ENCODE measurements at places on chromosomes 11 and 22.

DNA sequence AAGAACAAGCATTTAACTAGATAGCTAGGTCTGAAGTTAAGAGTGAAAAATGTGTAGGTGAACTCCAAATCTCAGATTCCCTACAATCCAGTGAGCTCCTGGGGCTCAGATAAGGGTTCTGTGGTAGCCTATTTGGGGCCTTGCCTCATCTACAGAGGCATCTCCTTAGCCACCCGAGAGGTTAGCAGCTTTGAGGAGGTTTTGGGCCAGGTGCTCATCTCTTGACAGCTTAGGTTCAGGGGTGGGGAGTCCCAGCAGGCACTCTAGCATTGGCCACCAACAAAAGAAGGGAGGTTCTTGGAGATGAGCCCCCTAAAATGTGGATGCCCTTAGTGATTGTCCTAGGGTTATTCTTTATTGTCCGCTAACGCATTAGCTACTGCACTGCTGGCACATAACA lies 184.4 kb upstream of the B3GAT1 start:
- DNase-seq: no peak

GRCh38 chr22:50676661-50677492 lies 4.3 kb downstream of the SHANK3 start:
- no peak for DNase-seq

GRCh38 chr11:48043111-48043990 lies 63.0 kb downstream of the PTPRJ start:
- DNase-seq: no peak

DNA sequence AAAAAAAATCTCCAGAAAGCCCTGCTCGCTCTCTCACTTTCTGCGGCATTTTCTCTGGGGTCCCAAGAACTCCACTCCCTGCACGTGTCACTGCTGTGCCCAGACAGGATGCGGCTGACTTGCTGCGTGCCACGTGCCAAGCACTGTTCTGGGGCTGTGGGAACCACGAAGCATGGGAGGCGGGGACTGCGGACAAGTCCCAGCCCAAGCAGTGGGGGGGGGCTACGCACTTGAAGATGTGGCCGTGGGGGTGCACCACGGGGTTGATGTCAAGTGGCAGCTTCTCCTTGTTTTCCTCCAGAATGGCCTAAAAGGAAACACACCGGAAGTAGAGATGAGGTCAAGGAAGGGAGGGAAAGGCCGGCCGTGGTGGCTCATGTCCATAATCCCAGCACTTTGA lies 10.8 kb downstream of the TTLL12 start:
- DNase-seq: no peak

GRCh38 chr22:32987081-32987631 lies 71.0 kb downstream of the SYN3 start:
- DNase-seq: peak; percentile 20
